ENCODE measurements at places on chromosomes 5 and 9. TPM values are rescaled to one million over a fixed set of nuclear protein-coding genes. Genes with fewer than 3 reads are reported as not detected.

- no peak overlapping the region for H3K27ac ChIP-seq
- H3K27me3 ChIP-seq: peaks cover 17% of the 10 kb centered on the region
- H3K4me3 ChIP-seq: no peak overlapping the region
- H3K36me3 ChIP-seq: no peaks in the 10 kb centered on the region
Observed at GRCh38 chr9:136090768-136091581, 4.1 kb downstream of the NACC2 start.

GRCh38 chr5:161614342-161614741 is 67.8 kb upstream of the GABRB2 start:
- no peak overlapping the region for H3K4me3 ChIP-seq
- H3K4me1 ChIP-seq: no peaks in the 10 kb centered on the region
- no peak for DNase-seq
- no peaks in the 10 kb centered on the region for H3K27me3 ChIP-seq
- H3K36me3 ChIP-seq: no peaks in the 10 kb centered on the region
- H3K27ac ChIP-seq: no peak overlapping the region

- H3K36me3 ChIP-seq: peaks cover 45% of the 10 kb centered on the region
- H3K4me1 ChIP-seq: peaks cover 100% of the 10 kb centered on the region
- H3K27me3 ChIP-seq: no peaks in the 10 kb centered on the region
- DNase-seq: no peak
Observed at GRCh38 chr9:110126986-110127864, 80.7 kb downstream of the C9orf152 start.

GRCh38 chr9:69392826-69393225 is 67.8 kb downstream of the ENTREP1 start:
- DNase-seq: no peak
- peaks cover 2% of the 10 kb centered on the region for H3K27me3 ChIP-seq

DNA sequence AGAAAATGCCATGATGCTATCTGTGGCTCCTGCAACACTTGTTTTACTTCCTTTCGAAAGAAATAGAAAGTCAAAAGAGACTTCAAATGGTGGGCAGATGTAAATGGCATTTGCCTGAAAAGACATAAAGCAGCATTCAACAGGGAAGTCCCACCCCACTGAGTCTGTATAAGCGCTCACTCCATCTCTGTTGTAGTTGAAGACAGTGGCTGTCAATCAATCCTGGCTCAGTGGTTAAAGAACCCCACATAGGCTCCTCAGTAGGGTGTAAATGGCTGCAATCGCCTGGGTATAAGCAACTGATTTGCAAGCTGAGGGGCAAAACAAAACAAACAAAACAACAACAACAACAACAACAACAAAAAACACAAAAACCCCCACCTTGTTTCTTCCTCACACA is 158.7 kb downstream of the EFNA5 start:
- H3K36me3 ChIP-seq: no peaks in the 10 kb centered on the region
- no peak overlapping the region for H3K4me3 ChIP-seq
- no peaks in the 10 kb centered on the region for H3K27me3 ChIP-seq
- no peak for DNase-seq
- no peak overlapping the region for H3K27ac ChIP-seq

GRCh38 chr5:127941646-127942045 is 141.9 kb upstream of the SLC12A2 start:
- H3K27ac ChIP-seq: no peak overlapping the region
- no peak overlapping the region for H3K4me3 ChIP-seq
- no peak for DNase-seq
- peaks cover 4% of the 10 kb centered on the region for H3K36me3 ChIP-seq
- H3K4me1 ChIP-seq: no peaks in the 10 kb centered on the region

GRCh38 chr9:118785456-118785855 is 583.8 kb downstream of the BRINP1 start:
- H3K27ac ChIP-seq: no peak overlapping the region
- no peaks in the 10 kb centered on the region for H3K36me3 ChIP-seq
- no peaks in the 10 kb centered on the region for H3K27me3 ChIP-seq

GRCh38 chr9:110635589-110635988 is 33.0 kb upstream of the MUSK start:
- H3K36me3 ChIP-seq: no peaks in the 10 kb centered on the region
- H3K4me1 ChIP-seq: no peaks in the 10 kb centered on the region
- peaks cover 7% of the 10 kb centered on the region for H3K27me3 ChIP-seq
- H3K4me3 ChIP-seq: no peak overlapping the region

DNA sequence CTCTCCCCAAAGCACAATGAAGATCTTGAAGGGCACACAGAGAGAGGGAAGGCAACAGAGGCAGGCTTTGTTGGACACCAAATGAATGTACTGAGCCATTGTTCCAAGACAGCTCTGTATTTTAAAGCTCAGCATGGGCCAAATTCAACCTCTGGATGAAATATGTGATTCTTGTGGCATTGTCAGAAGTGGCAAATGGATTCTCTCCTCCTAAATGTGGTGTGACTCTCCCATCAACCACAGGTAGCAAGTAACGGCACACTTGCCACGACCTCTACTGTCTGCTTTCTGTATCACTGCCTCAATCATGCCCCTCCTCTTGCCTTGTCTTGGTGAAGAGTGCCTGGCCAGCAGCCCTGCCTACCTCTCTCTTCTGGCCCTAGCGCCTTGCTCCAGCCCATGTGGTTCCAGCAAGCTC is 6.1 kb upstream of the MOB3B start:
- H3K27ac ChIP-seq: no peak overlapping the region
- no peaks in the 10 kb centered on the region for H3K36me3 ChIP-seq

DNA sequence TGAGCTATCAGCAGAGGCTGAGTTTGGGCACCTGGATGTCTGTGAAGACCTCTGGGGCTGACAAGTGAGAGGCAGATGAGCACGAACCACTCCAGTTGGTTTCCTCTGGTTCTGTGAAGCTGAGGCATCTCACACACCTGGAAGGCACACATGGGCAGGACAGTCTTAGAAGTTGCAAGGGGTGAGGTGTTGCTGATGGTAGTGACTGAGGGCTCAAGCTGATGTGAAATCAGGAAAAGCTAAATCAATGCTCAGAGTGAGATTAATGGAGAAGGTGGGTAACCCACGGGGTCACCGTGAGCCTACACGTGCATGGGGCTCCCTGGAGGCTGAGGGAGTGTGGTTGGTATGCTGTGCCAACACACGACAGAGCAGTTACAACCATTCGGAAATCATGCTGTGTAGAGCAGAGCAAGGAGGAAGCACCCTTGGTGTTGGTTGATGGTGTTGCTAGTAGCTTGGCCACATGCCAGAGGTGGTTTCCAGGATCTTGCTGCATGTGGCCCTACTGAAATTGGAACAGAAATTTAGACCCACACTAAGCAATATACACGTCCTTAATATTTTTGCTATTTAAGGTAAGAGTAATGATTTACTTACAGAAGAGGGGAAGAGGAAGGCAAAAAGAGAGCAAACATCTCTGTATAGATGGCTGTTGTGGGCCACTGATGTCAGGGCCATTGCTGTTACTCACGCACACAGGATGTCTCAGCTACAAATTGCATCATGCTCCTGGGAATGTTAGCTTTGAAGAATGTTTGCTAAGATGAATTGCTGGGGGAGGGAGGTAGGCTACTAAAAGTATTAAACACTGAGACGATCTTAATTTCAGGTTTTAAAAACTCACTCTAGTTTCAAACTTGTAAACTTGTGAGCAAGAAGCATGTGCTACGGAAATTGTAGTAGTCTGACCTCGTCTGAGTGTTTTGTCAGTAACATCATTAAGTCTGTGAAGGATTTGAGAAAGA is 170.5 kb downstream of the ARHGEF28 start:
- H3K27me3 ChIP-seq: peaks cover 27% of the 10 kb centered on the region
- no peaks in the 10 kb centered on the region for H3K4me1 ChIP-seq

GRCh38 chr5:95649274-95649673 is 2.7 kb downstream of the RFESD start:
- no peak overlapping the region for H3K4me3 ChIP-seq
- peaks cover 11% of the 10 kb centered on the region for H3K36me3 ChIP-seq
- H3K27ac ChIP-seq: no peak overlapping the region
- no peaks in the 10 kb centered on the region for H3K27me3 ChIP-seq

GRCh38 chr5:180831139-180832093 is 28.8 kb upstream of the MGAT1 start:
- peaks cover 49% of the 10 kb centered on the region for H3K36me3 ChIP-seq
- H3K4me1 ChIP-seq: peaks cover 54% of the 10 kb centered on the region
- peak overlapping the region; percentile 98 for H3K4me3 ChIP-seq
- no peaks in the 10 kb centered on the region for H3K27me3 ChIP-seq
- DNase-seq: peak; percentile 82
- peak overlapping the region; percentile 98 for H3K27ac ChIP-seq

DNA sequence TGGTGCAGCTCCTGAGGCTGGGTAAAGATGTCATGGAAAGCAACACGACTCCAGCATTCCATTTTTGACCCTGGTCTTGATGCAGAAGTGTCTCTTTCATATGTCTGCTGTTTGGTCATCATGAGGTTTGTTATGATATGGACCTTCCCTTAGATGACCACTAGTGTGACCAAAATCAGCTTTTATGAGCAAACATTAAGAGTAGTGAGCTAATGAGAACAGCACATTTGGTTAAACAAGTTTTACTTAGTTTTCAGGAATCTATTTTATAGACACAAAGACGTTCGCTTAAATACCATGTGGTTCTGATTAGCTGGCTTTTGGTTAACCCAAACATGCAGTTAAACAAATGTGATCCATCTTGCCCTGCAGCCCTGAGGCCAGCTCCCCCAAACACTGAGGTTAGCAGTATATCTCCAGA is 56.7 kb upstream of the ACTBL2 start:
- H3K36me3 ChIP-seq: no peaks in the 10 kb centered on the region
- H3K27me3 ChIP-seq: peaks cover 4% of the 10 kb centered on the region
- no peak for DNase-seq
- H3K4me1 ChIP-seq: no peaks in the 10 kb centered on the region
- no peak overlapping the region for H3K27ac ChIP-seq

GRCh38 chr9:137448602-137448962 is 7.4 kb upstream of the ENTPD8 start:
- H3K36me3 ChIP-seq: no peaks in the 10 kb centered on the region
- H3K27ac ChIP-seq: no peak overlapping the region
- H3K27me3 ChIP-seq: peaks cover 4% of the 10 kb centered on the region
- peaks cover 10% of the 10 kb centered on the region for H3K4me1 ChIP-seq
- DNase-seq: no peak

GRCh38 chr9:84852617-84853301 is 183.2 kb downstream of the NTRK2 start:
- H3K4me3 ChIP-seq: no peak overlapping the region
- DNase-seq: no peak
- no peaks in the 10 kb centered on the region for H3K4me1 ChIP-seq
- no peaks in the 10 kb centered on the region for H3K27me3 ChIP-seq

DNA sequence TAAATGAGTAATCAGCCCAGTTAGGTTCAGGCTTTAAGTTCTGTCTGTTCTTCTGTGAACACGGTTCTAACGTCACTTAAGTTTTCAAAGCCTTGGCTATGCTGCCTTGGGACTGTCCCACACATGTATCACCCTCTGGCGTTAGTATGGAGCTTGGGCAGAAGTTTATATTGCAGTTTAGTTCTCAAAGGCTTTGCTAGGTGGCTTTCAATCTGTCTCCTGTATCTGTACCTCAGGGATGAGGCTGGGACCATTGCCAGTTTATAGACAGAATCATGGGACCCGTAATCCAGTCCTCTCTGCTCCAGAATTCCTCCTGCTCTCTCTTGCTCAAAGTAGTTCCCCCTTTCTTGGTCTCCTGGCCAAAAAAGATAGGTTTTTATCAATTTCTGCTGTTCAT is 12.1 kb downstream of the C9orf40 start:
- peaks cover 5% of the 10 kb centered on the region for H3K4me1 ChIP-seq
- no peak overlapping the region for H3K27ac ChIP-seq
- DNase-seq: no peak

GRCh38 chr5:42592401-42593140 is 164.0 kb upstream of the CCDC152 start:
- DNase-seq: no peak
- no peak overlapping the region for H3K4me3 ChIP-seq
- peaks cover 6% of the 10 kb centered on the region for H3K4me1 ChIP-seq
- peaks cover 2% of the 10 kb centered on the region for H3K27me3 ChIP-seq

- no peaks in the 10 kb centered on the region for H3K4me1 ChIP-seq
- DNase-seq: no peak
- H3K27ac ChIP-seq: no peak overlapping the region
- no peak overlapping the region for H3K4me3 ChIP-seq
- H3K27me3 ChIP-seq: no peaks in the 10 kb centered on the region
- no peaks in the 10 kb centered on the region for H3K36me3 ChIP-seq
Observed at GRCh38 chr5:29307478-29307877, 1886.0 kb upstream of the CDH6 start.

DNA sequence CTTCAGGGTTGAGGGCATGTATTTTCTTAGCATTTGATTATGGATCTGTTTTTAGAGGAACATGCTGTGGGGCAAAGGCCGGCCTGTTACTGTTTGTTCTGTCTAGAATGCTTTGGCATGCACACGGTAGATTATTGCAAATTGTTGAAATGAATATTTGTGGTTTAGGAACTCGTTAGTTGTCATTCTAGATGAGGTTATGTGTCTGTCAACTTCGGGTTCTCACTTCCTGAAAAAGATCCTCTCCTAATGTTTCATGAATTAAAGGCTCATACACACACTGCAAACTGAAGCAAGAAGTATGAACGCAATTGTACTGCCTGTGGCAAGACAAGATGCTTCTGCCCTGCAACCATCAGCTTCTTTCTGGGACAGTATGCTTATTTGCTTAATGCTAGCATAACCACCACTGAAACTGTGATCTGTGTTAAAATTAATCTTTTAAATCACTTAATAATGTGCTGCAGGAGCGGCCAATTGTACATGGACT is 99.6 kb downstream of the BASP1 start:
- DNase-seq: no peak
- H3K36me3 ChIP-seq: no peaks in the 10 kb centered on the region
- peak overlapping the region; percentile 82 for H3K4me3 ChIP-seq
- peak overlapping the region; percentile 92 for H3K27ac ChIP-seq
- H3K4me1 ChIP-seq: peaks cover 62% of the 10 kb centered on the region

DNA sequence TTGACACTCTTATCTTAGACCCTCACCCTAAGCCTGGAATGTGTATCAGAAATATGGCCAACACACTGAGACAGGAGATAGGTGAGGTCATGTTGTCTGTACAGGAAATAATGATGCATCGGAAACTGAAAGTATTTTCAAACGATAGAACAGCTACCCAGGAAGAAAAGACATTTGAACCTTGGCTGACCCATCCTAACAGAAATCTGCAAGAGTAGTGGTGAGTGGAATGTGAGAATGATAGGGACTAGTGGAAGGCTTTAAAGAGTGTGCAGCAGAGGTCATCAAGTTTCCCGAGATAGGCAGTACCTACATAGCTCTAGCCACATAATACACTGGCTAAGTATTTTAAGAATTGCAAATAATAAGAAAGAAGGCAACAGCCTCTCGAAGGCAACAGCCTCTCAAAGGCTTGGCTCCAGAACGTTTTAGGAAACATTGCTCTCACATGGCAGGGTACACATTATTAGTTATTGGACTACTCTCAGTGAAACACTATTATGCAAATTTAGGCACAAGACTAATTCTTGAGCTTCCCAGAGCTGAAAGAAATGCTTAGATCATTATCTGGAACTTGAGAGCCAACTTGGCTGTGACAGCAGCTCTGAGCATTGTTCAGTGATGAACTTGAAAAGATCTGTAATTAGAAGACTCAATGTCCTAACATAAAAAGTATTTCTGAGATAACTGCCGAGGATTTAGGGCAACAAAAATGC is 133.1 kb upstream of the FBXL7 start:
- no peaks in the 10 kb centered on the region for H3K27me3 ChIP-seq
- no peak for DNase-seq
- H3K36me3 ChIP-seq: no peaks in the 10 kb centered on the region
- no peaks in the 10 kb centered on the region for H3K4me1 ChIP-seq

GRCh38 chr5:177090813-177091212 is 4.1 kb downstream of the FGFR4 start:
- no peaks in the 10 kb centered on the region for H3K36me3 ChIP-seq
- no peak for DNase-seq
- no peak overlapping the region for H3K4me3 ChIP-seq
- H3K4me1 ChIP-seq: peaks cover 10% of the 10 kb centered on the region
- peaks cover 3% of the 10 kb centered on the region for H3K27me3 ChIP-seq

Gene ADAMTS2
- total RNA-seq: not detected

Gene PCDHGC4
- 0.69 TPM for total RNA-seq

Gene AJM1
- total RNA-seq: 1.6 TPM

Gene SYK
- total RNA-seq: 222 TPM

Gene OTULINL
- total RNA-seq: 0.27 TPM

Gene GRXCR2
- not detected for total RNA-seq

Gene ABLIM3
- total RNA-seq: not detected

Gene NTRK2
- 0.10 TPM for total RNA-seq

Data from activated B cell treated with CpG ODN at 0.5 μM for 24 hours (primary cell).